ENCODE measurements at places on chromosomes 12 and 14.
A peak's percentile ranks its signal among the peaks of the same experiment; 100 is the strongest.

DNA sequence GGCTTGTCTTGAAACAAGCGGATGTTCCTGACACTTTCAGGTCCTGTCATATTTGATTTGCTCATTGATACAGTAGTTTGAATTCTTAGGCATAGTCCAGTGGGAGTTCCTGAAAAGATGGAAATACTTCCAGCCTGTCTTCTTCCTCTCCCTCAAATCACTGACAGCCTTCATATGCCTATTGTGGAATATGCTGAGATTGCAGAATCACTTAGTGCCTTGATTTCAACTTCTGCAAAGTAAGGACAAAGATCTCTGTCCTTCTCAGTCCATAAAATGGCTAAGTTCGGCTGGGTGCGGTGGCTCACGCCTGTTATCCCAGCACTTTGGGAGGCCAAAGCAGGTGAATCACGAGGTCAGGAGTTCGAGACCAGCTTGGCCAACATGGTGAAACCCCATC, 6.7 kb upstream of the PYGL start:
- no peak for DNase-seq

GRCh38 chr12:49298160-49298559, 3.2 kb downstream of the PRPH start:
- no peak for DNase-seq

DNA sequence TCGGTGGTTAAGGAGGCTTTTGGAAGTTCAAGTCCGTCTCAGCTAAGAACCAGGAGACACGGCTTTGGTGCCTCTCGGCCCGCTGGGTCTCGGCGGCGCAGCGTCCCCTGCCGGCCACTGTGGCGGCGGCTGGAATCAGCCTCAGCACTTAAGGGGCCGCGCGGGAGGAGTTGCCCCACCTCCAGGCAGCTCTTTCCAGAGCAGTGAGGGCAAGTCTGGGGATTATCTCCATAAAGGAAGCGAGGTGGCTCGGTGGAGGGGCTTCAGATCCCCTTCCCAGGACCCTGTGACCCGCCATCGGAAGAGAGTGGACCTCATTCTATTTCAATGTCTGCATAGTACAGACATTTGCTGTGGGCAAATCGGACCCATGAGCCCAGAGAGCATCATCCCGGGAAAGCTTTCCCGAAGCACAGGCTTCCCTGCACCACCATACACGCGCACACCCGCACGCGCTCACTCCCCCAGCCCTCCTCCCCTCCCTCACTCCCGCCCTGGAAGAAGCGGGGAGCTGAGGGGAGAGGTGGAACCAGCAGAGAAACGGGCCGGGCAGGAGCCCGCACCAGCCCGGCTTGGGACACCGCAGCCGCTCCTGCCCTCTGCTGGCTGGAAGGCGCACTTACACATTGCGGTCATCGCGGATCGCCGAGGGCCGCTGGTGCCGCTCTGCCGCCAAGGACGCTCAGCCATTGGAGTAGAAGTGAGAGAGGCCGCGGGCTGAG, 15.9 kb downstream of the RNASE2 start:
- DNase-seq: peak; percentile 94

DNA sequence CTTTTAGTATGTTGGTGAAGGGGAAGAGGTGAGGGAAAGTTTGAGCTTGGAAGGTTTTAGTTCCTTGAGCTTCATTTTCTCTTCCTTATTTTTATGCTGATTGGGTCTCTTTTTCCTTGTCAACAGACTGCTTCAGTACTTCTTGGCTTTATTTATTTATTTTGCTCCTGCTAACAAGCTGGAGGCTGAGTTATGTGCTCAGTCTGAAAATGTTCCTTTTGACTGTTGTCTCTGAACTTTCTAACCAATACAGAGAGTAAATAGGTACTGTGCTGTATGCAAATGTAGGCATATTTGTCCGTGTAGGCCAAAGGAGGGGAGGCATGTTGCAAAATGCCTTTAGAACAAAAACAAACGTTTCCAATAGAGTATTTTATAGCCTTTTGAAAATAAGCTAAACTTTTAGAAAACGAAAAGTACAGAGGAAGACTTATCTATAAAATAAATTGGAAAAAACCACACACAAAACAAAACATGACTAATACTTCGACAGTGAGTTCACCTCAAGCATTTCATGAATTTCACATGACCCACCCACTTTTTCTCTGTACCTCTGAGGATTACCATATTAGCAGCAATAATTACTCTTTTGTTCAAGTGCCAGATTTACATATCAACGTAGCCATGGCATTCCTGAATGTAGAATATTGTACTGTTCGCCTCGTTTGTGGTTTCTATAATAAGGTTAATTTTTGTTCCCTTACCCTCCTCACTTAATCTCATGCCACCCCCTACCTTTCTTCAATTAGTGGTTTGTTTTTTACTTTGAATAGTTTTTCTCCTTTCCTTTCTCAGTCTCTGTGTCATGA, 4.7 kb upstream of the CREBL2 start:
- no peak for DNase-seq

DNA sequence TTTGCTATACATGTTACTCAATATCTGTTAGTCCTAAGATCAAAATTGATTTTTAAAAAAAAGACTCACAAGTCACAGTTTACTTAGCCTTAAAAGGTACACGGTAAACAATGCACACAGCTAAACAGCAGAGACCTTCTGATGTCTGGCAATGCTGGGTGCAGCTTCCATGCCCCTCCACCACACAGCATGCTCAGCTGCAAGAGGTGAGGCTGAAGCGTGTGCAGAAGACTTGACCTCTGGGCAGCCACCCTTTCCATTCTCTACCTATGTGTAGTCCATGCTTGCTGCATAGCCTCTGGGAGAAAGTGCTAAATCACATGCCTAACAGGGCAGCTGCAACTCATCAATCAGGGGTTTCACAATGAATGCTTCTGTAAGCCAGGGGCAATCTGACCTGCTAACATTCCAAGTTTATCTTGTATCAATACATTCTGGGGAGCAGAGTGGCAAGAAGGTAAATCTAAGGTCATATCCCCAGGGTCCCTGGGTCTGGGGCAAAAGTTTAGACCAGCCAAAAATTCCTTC, 44.5 kb upstream of the AMN1 start:
- no peak for DNase-seq

- no peak for DNase-seq
Observed at GRCh38 chr14:103705118-103705503, 10.1 kb downstream of the XRCC3 start.

GRCh38 chr14:21346532-21347135, 37.2 kb downstream of the SUPT16H start:
- DNase-seq: no peak

GRCh38 chr12:87814625-87815024, 214.6 kb downstream of the C12orf50 start:
- no peak for DNase-seq

- DNase-seq: no peak
Observed at GRCh38 chr12:83198291-83199015, 511.7 kb downstream of the TMTC2 start.

- no peak for DNase-seq
Observed at GRCh38 chr12:115400011-115400410, 716.0 kb upstream of the TBX3 start.

- DNase-seq: no peak
Observed at GRCh38 chr12:114245555-114245954, 160.4 kb downstream of the TBX5 start.

DNA sequence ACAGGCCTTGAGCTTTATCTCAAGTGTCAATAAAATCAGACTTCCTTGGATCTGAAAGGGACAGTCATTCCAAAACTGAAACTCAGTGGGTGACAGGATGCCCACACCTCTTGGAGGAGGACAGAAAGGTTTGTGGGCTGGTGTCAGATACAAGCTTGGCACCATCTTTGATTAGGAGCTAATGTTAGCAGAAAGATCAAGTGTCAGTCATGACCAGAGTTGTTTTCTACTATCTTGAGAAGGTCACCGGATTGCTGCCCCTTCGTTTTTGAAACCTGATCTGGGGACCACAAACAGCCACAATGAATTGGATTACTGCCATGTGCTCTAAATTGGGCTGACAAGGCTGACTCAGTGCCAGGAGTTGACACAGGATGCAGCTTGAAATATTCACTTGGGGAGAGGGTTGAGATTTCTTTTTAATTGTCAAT, 88.3 kb downstream of the OTOGL start:
- peak; percentile 90 for DNase-seq

GRCh38 chr14:89226801-89227495, 190.1 kb downstream of the FOXN3 start:
- no peak for DNase-seq

DNA sequence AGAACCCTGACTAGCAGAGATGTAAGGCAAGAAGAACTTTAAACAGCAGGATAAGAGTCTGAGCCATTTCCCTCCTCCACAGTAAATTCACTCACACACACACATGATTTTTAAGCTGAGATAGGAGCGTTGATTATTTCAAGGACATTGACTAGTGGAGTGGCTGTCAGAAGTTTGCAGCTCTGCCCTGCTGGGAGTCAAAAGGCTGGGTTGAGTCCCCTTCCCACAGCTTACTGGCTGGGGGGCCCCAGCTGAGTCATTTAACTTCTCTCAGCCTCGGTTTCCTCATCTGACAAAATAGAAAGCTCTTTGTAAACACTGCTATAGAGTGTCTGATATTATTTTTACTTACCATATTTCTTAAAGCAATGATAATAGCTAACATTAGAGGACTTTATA, 28.3 kb downstream of the VCPKMT start:
- no peak for DNase-seq

DNA sequence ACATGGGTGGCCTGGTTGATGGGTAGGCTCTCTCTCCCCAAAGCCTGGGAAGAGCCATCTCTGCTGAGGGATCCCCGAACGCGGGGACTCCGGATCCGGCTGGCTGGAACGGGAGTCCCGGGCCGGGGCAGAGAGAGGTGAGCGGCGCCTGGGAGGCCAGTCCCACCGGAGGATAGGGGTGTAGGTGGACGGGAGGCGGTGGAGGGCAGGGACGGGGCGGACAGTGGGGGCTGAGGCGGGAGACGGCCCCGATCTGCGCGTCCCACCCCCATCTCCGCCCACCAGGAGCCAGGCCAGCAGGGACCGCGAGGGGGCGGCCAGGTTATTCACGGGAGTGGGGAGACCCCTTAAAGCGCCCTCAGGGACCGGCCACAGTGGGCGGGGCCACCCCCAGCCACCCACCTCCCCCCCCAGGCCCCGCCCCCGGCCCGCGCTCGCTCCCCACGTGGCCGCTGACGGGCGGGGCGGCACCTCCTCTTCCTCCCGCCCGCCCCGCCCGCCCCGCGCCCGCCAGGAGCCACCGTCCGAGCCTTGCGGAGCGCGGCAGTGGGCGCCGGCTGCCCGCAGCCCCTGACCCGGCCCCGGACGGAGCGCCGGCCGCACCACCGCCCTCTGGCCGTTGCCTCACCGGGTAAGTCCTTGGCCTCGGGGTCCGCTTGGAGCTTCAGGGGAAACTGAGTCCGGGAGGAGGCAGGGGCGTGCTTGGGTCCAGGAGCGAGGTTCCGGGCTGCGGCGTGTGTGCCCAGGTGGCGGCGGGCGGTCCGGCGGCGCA, at the start of gene INF2:
INF2 (plus strand) TSS at position 510 of the 772 bp plus-strand sequence. CDS start 11,748 bp downstream, outside the sequence.
- DNase-seq: peak; percentile 42
